ENCODE measurements at places on chromosomes 1 and 21.

DNA sequence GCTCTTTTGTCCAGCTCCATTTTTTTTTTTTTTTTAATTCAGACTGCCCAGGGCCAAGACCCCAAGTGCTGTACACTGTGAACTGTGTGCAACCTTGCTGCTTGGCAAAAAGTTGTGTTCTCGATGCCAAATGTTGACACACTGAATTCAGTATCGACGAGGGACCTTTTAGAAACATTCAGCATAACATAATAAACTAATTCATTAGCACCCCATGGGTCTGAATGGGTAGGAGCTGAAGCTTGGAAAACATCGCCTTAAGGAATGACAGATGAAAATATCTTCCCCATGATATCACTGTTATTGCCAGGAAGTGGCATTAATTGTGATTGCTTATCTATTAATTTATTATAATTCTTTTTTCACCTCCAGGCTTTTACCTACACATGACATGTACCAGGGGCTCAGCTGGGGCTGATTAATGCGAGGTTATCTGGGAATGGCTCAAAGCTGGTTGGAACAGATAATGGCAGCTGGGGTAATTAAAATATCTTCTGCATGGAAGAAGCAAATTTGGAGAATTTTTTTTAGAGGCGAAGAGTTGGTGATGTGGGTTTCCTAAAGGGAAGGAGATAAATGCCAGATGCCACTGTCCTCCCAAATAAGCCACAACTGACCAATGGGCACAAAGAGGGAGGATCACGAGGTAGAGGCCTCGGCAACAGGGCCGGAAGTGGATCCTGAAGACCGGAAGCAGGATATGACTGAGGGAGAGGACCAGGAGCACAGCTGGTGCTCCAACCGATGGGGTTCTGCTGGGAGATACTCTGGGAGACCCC is 169.3 kb downstream of the GRIK3 start:
- no peak for DNase-seq

GRCh38 chr1:70675737-70676156 is 264.7 kb downstream of the CTH start:
- DNase-seq: no peak

GRCh38 chr1:158969166-158969565 is 37.8 kb downstream of the PYHIN1 start:
- DNase-seq: no peak

- no peak for DNase-seq
These were observed 127.2 kb upstream of the GJB5 start for GRCh38 chr1:34627465-34628240.

GRCh38 chr1:84282780-84283333 is 18.7 kb upstream of the SAMD13 start:
- DNase-seq: no peak

- no peak for DNase-seq
These were observed 80.0 kb downstream of the S1PR1 start for GRCh38 chr1:101316799-101317198.

DNA sequence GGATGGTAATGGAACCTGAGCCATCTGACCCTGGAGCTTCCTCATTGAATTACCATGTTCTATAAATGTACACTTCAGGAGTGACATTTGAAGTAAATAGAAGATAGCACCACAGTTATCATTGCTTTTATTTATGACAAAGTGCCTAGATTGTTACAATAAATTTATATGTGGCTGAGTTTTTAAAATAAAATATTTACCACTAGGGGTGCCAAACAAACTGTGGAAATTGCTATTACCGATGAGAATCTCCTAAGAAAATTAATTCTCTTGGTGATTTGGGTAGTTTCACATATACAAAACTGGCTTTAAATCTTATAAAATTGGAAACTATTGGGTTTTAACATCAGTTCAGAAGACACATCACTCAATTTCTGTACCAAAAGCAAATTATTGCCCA is 1.4 kb upstream of the TNR start:
- DNase-seq: no peak

- peak; percentile 89 for DNase-seq
These were observed 56.1 kb upstream of the IRF2BP2 start for GRCh38 chr1:234665975-234666605.

DNA sequence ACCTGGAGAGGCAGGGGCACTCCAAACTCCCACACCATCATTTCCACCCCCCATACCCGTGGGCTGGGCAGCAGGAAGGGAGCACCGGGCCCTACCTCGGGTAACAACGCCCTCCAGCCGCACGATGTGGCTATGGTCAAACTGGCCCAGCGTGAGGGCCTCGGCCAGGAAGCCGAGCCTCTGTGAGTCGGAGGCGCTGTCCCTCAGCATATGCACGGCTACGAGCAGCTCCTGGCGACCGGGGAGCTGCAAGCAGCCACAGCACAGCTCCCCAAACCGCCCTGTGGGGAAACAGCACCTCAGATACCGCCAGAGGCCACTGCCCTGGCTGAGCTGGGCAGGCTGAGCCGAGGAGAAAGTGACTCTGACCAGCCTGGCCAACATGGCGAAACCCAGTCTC is 29.2 kb downstream of the CDCA8 start:
- DNase-seq: no peak

- no peak for DNase-seq
These were observed 378.9 kb downstream of the KCNH1 start for GRCh38 chr1:210754878-210755665.

DNA sequence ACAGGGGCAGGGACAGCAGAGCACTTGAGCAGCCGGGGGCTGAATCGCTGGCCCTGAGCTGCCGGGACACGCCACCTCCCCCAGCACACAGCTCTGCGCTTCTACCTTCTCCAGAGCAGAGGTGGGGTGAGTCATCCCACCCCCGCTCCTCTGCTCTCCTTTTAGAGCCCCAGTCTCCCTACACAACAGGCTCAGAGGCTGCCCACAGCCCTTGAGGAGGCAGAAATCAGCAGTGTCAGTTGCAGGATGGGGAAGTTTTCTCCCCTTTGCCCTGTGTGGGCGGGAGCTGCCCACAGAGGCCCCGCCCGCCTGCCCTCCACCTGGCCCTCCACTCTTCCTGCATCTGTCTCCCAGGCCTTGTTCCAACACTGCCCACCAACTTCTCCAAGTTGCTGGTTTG is 94.6 kb downstream of the STUM start:
- DNase-seq: peak; percentile 94

- DNase-seq: no peak
These were observed 10.8 kb upstream of the SMIM12 start for GRCh38 chr1:34870395-34870794.

GRCh38 chr1:24872061-24872850 is 57.8 kb downstream of the RUNX3 start:
- peak; percentile 79 for DNase-seq

GRCh38 chr1:183783767-183784637 is 20.9 kb upstream of the RGL1 start:
- no peak for DNase-seq

DNA sequence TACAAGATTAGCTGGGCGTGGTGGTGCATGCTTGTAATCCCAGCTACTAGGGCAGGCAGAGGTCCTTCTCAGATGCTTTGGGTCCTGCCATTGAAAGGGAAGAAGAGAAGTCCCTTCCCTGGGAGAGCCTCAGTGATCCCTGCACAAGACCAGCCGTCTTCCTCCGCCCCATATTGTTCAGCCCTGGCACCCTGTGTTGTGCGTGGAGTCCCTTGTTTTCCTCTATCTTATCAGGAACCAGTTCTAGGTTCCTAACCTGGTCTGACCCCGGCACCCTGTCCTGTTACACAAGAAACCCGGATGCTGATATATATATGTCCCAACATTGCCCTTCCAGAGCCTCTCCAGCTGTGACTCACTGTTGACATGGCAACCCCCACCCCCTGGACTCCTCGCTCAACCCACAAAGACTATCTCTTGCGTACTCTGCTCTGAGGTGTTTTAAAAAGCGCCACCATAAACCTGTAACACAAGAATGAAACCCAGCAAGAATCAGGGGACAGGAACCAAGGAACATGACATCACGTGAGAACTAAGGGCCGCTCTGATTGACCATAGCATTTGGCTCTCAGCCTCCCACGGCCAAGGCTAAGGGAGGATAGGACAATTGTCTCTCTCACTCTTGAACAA is 4.8 kb downstream of the MX2 start:
- peak; percentile 92 for DNase-seq

- no peak for DNase-seq
These were observed 107.0 kb upstream of the IRF2BP2 start for GRCh38 chr1:234716908-234717375.

DNA sequence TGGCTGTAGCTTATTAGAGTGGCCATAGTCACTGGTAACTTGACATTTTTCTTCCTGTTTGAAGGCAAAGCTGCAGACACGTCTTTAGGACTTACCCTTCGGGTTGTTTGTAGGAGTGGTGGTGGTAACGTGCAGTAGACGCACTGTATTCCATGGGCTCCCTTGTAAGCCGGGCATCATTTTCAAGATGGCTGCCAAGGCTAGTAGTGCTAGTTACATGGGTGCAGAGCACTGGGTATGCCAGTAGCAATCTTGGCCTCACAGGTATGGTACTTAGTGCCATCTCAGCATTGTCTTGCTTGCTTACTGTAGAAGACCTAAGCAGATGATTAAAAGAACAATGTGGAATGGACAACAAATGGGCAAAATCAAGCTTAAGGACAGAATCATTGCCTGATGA is 1.9 kb downstream of the YBX1 start:
- DNase-seq: peak; percentile 4

DNA sequence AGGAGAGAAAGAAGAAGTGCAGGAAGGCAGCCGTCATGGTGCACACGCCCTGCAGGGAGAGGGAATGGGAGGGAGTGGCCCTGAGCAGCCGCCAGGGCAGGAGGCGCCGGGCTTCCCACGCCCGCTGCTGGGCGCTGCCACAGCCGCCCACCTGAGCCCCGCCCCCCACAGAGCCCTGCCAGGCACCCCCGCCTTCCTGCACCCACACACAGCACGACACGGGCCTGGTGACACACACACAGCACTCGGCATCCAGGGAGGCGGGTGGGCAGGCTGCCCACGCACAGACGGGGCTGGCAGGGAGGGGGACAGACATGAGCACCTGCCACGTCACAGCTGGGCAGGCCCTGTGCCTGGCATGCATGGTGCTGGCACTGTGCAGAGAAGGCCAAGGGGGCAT is 27.5 kb downstream of the ADGRB2 start:
- no peak for DNase-seq

GRCh38 chr1:80050085-80050484 is 1043.6 kb upstream of the ADGRL4 start:
- DNase-seq: no peak

GRCh38 chr1:77031106-77031662 is 163.9 kb downstream of the ST6GALNAC5 start:
- no peak for DNase-seq

DNA sequence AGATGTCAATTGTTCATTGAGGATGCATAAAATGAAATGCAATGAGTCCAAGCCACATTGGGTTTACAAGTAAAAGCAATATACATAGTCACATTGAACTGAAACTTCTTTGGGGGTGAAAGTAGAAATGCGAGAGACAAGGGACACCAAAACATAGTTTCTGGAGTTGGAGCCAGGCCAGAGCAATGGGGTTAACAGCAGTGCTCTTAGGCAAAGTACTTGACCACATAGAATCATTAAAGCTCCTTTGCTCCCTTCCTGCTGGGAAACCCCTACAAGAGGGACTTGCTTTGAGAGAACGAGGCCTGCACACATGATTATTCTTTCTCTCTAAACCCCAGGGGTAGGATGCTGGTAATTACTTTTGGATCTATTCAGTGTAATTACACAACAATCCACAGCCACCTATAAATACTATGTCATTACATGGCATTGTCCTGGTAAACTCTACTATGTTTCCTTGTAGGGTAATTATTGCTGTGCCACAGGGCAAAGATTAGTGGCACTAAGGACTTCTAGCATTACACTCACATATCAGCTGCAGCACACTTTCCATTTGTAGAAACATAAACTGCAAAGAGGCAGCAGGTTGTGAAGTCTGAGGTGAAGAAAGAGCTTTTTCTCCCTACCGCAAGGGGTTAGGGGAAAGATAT is 421.6 kb upstream of the PBX1 start:
- no peak for DNase-seq

GRCh38 chr1:88499671-88500070 is 184.4 kb upstream of the PKN2 start:
- DNase-seq: no peak

DNA sequence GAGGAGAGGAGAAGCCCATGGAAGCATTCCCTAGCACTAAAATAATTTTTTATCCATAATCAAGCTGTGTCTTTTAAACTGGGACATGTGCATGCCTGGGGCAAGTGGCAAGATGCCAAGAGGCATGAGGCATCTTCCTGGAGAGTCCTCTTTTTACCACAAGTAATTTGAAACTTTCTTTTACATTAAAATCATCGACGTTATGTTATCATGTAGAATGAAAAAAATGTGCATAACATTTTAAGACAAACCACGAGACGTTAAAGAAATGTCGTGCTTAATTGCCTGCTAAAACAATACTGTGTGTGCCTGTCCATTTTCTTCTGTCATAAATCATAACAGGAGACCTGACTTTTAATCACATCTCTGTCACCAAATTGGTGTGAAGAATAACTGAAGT is 1.5 kb downstream of the STYXL2 start:
- no peak for DNase-seq

GRCh38 chr1:209134001-209134400 is 449.5 kb upstream of the CAMK1G start:
- no peak for DNase-seq

DNA sequence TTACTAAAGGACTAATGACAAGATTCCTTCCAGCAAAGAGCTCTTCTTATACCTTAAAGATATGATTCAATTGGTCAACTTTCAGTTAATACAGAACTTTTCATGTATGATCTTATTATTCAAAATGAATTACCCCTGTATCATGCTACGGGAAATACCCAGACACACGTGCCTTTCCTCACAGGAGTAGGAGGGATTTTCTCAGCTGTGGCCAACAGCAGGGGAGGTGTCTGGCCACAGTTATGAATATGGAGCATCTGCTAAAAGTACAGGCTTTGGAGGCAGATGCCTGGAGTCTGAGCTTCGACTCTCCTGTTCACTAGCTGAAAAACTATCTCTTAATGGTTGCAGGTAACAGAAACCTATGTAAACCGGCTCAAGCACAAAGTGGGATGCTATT is 53.6 kb downstream of the KIAA1614 start:
- no peak for DNase-seq

DNA sequence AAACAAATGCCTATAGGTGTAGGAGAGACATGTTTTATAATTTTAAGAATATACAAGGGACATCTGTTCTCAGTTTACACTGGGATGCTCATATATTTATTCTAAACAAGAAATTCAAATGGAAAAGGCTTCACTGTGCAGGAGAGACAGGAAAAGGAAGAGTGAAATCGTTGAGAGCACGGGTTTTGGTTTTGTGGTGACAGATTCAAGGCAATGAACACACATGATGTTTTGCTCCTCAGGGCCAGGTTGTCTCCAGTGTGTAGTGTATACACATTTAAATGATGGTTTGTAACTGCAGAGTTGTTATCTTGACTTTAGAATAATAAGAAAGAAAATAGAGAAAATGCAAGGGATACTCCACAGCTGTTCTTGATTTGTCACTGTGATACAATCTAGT is 73.7 kb downstream of the S1PR1 start:
- DNase-seq: no peak

DNA sequence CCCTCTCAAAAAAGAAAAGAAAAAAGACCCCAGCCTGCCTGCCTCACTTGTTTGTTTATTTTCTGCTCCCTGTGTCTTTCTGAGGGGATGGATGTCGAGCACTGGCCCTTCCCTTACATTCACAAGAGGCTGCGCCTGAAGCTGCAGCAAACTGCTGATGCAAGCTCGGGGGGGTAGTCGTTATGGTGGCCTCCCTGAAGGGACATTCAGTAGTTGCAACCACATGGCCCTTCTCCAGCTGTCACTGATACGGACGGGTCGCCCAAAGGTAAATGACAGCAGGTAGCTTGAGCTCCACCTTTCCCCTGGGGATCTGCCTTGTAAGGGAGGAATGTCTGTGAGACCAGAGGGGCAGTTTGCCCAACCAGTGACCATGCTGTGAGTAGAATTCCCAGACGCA is 17.7 kb downstream of the PLEKHM2 start:
- DNase-seq: no peak

All from suppressor macrophage (primary cell).